HS-27A (cell line): ENCODE measurements at places on chromosomes 16 and 17.

DNA sequence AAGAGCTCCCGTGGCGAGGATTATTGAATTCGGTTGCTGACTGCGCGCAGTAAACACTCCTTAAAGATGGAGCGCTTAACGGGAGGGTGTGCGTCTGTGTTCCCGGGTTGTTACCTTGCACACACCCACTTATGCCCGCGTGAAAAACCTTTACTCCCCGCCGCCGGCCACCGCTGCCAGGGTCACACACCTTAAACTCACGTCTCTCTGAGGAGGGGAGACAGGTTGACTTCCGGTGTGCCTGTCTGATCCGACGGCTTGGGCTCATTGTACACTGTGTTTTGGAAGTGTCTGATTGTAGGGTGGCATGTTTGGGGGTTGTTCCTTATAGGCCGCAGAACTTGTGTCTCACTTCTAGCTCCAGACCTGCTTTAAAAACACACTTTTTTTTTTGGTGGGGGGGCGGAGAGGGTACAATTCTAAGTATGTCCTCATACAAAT lies 66.8 kb downstream of the KPNA2 start:
- no peak for DNase-seq

- no peak for DNase-seq
These were observed 91.8 kb downstream of the RGS9 start for GRCh38 chr17:65228734-65229620.

- DNase-seq: no peak
These were observed 10.3 kb downstream of the UBALD1 start for GRCh38 chr16:4604401-4604800.

DNA sequence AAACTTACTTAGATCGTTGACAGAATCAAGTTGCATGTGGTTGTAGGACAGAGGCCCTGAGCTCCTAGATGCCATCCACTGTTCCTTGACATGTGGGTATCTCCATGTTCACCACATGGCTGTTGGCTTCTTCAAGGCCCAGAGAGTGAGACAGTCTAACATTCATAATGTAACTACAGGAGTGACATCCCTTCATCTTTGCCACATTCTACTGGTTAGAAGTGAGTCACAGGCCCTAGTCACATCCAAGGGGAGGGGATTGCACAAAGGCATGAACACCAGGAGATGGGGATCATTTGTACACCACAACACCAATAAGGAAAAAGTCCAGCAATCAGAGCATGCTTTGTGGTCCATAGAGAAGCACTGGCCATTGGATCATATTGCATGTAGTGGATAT lies 56.6 kb downstream of the WSCD1 start:
- DNase-seq: no peak

- DNase-seq: no peak
These were observed 7.5 kb upstream of the C16orf95 start for GRCh38 chr16:87324411-87325275.

- DNase-seq: no peak
These were observed 7.7 kb downstream of the ARHGAP17 start for GRCh38 chr16:25007284-25007984.
